ENCODE measurements at places on chromosomes 7 and 10.

DNA sequence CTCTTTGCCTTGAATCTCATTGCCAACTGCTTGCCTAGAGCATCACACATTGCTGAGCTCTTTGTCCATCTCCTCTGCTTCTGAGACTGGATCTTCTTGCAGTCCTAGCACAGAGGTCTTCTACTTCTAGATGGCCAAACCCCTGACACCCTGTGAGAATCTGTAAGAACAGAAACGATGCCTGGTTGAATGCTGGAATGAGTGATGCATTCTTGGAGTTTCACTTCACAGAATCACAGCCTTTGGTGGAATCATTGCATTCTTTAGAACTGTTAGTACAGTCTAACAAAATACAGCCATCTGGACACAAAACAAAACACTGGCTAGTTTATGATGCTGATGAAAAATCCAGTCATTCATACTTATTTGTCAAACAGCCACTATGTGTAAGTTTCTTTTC, 141.7 kb upstream of the ITGB1 start:
- DNase-seq: no peak

DNA sequence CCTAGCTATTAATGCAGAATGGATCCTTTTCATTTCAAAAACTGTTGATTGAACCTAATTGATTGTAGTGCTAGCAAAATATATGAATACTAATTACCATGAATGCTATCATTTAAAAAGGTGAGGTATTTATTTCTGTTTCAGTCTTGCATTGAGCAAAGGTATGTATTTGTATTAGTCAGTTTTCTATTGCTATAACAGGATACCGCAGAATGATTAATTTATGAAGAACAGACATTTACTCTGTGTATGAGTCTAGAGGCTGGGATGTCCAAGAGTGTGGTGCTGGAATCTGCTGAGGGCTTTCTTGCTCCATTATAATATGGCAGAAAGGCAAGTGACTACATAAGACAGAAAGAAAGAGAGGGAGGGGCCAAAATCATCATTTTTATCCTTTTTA, 199.2 kb downstream of the KIF20B start:
- no peak for DNase-seq

DNA sequence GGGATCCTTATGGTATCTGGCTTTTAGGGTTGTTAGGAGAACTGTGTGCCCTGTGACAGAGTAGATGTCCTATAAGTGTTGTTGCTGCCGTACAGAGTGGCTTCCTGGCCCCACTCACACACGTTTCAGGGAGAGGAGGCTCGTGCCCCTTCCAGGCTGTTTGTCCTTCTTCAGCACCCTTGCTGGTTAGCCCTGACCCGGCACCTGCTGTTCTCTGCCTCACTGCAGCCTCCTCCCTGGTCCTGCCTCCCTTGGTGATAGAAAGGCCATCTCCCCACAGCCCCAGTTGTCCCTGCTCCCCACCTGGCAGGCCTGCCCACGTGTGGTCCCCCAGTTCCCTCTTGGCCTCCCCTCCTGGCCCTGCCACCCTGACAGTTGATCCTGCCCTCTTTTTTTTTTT, 2.3 kb downstream of the CLIP2 start:
- DNase-seq: no peak

- DNase-seq: no peak
These were observed 180.1 kb downstream of the TCF7L2 start for GRCh38 chr10:113130014-113130641.

Measured in activated CD8-positive, alpha-beta T cell treated with anti-CD3 and anti-CD28 coated beads for 36 hours (primary cell).